ENCODE measurements at places on chromosomes 3 and 15.

- no peak for DNase-seq
Measured at GRCh38 chr3:136351351-136351750, 101.2 kb downstream of the PCCB start.

- no peak for DNase-seq
Measured at GRCh38 chr3:96756516-96756915, 57.9 kb upstream of the EPHA6 start.

- DNase-seq: no peak
Measured at GRCh38 chr3:64331605-64332004, 106.3 kb upstream of the PRICKLE2 start.

DNA sequence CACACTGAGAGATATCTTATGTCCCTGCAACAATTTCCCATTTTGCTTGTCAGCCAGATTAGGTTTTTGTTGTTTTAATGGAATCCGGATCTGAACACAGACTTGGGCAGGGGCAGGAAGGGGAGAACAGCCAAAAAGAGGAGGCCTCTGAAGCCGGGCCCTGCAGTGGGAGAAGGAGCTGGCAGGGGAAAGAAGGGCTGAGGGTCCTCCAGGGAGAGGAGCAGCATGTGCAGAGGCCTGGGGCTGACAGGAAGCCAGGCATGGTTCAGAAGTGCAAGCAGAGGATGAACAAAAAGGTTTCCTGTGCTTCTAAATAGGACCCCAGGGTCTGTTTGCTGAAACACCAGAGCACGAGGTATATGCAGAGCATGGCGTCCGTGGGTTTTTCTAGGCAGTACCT is 49.1 kb upstream of the POMGNT2 start:
- DNase-seq: no peak

DNA sequence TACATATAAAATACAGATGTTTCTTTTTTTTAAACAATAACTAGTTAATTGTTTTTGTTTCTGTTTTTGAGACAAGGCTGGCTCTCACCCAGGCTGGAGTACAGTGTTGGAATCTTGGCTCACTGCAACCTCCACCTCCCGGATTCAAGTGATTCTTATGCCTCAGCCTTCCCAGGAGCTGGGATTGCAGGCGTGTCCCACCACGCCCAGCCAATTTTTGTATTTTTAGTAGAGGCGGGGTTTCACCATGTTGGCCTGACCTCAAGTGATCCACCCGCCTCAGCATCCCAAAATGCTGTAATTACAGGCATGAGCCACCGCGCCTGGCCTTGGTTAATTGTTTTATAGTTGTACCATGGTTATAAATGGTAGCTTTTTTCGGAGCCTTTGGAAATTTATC is 72.3 kb downstream of the PIAS1 start:
- no peak for DNase-seq

DNA sequence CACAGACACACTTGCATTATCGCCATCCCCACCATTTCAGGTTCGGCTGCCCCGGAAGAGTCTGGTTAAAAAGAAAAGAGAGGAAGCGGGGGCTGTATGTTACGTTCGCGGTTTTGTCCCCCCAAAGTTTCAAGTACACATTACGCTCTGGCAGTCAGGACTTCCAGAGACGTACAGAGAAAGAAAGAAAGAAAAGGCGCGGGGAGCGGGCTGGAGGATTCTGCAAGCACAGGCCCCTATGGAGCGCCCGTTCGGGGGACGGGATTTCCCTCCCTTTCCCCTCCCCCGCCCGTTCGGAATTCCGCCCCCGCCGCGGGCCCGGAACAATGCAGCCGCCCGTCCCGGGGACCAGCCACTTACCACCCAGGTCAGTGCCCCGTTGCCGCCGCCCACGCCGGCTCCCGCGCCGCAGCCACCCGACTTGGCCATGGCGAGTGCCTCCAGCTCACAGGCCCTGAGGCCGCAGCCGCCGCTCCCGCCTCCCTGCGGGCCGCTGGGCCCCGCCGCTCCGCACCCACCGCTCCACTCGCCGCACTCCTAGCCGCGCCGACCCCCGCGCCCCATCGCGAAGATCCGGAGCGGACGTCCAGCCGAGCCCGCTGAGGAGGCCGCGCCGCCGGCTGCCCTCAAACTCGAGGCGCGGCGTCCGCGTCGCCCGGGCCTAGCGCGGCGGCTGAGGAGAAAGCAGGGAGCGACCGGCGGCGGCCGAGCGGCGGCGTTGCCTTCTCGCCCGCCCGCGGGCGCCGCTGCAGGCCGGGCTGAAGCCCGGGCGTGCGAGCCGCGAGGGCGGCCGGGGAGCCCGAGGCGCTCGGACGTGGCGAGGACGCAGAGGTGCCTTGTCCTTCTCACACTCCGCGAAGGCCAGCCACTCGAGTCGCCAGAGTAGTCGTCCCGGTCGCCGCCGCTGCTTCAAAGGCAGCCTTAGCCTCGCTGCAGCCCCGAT is 567 bp downstream of the TOP2B start:
- DNase-seq: no peak

- DNase-seq: no peak
Measured at GRCh38 chr15:63504979-63505841, 817 bp downstream of the USP3 start.

DNA sequence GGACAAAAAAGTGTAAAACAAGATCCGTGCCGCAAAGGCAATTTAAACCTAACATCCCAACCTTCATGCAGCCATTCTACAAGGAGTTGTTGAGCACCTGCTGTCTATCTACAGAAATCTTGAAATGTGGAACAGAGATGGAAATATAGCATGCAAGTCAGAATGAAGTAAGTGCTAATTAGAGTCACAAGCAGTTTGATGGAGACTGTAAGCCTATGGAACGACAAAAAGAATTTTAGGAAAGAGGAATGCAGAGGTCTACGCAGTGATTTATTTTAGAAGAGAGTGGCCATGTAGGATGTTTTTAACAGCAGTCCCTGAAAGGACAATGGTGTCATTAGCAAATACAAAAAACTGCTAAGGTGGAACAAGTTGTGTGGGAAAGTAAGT is 851 bp upstream of the DCBLD2 start:
- no peak for DNase-seq

- DNase-seq: no peak
Measured at GRCh38 chr3:24454856-24455255, 39.8 kb downstream of the THRB start.

GRCh38 chr3:157589211-157589610 is 86.0 kb upstream of the VEPH1 start:
- no peak for DNase-seq

- no peak for DNase-seq
Measured at GRCh38 chr3:150203273-150203672, 204.8 kb upstream of the TSC22D2 start.

- no peak for DNase-seq
Measured at GRCh38 chr15:51782357-51782896, 31.0 kb downstream of the TMOD2 start.

DNA sequence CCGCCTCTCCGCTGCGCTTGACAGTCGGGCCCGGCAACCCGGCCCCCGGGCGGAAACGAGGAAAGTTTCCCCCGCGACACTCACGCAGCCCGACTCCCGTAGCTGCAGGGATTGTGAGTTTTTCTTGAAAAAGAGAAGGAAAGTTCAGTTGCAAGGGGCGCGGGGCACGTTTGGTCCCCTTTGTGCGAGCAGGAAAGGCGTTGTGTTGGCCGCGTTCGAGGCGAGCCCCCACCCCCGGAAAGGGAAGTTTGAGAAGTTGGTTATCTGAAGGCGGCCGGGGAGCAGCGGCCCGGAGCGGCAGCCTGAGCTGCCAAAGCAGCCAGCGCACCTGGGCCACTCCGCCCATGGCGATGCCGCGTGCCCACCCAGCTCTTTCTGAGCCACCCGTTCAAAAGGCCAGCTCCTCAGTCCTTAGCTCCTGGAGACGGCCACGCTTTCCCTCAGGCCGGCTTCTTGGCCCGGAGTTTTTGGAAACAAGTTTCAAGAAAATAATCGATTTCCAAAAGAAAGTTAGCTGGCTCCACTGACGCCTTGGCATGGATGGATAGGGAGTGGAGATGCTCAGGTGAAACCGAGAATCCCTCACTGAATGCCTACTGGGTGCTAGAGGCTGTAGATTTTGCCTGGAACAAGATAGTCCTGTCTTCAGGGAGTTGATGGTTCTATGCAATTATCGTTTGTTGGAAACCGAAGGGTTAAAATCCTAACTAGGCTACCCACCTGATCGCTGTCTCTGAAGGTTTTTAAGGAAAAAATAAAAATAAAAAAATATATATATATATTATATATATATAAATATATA is 832 bp downstream of the TGFBR2 start:
- DNase-seq: no peak

- DNase-seq: no peak
Measured at GRCh38 chr3:38003371-38003816, 12.8 kb downstream of the VILL start.

- no peak for DNase-seq
Measured at GRCh38 chr15:28075573-28075972, 23.5 kb downstream of the OCA2 start.

DNA sequence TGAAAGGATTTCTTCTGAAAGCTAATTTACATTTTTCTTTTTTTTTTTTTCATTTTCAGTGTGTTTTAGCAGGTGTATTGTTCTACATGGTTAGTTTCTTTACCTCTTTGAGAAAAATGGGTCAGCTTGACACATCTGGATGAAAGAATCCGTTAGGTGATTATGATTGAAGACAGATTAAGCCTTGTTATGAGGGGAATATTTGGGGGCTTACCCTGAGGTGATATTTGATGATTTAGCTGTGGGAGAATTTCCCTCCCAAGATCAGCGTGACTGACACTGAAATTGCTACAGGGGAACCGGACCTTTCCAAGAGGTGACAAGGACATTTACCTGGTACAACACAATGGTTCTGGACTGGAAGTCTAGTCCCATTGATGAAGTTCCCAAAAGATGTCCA is 147.5 kb downstream of the NFKBIZ start:
- DNase-seq: no peak

- DNase-seq: no peak
Measured at GRCh38 chr3:141426404-141427034, 58.2 kb downstream of the ZBTB38 start.

DNA sequence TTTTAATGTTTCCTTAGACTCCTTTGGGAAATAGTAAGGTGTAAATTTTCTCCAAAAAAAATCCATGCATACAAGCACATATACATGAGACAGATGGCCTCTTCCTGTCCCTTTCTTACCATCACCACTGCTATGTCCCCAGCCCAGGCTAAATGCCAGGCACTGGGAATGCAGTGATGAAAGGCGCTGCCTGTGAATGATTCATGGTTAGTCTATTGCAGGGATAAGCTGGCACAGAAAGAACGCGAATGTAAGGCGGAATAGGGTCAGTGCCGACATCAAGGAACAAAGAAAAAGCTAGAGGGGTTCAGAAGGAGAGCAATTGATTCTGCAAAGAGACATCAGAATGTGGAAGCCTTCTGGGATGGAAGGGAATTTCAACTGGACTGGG is 36.2 kb upstream of the CFAP161 start:
- DNase-seq: no peak

DNA sequence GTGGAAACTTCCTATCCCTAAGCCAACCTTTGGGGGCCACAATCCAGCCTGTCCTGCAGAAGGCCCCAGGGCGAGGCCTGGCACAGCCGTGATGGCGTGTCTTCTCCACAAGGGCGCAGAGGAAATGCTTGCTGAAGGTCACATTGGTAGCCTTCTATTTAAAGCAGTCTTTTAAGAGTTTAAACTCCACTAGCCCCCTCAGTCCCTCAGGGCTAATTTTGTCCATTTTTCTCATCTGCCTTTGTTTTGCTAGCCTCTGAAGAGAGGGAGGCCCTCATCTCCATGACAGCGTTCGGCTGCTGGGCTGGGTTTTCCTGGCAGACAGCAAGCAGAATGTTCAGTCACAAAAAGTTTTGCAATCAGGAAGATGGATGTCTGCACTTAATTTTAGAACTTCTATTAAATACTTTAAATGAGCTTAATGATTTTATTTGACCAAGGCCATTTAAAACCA is 40.8 kb downstream of the RARB start:
- peak; percentile 64 for DNase-seq

DNA sequence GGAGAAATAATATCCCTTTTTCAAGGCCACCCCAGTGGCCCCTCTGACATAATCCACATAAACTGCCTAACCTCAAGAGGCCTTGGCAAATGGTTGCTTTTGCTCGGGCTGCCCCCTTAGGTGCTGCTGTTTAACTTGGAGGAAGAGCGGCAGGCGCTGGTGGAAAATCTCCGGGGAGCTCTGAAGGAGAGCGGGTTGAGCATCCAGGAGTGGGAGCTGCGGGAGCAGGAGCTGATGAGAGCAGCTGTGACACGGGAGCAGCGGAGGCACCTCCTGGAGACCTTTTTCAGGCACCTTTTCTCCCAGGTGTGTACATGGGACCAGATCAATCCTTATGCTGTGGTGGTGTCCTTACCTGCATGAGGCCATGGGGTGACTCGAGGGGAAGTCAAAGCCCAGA is 15.0 kb downstream of the DUOX1 start:
- no peak for DNase-seq

DNA sequence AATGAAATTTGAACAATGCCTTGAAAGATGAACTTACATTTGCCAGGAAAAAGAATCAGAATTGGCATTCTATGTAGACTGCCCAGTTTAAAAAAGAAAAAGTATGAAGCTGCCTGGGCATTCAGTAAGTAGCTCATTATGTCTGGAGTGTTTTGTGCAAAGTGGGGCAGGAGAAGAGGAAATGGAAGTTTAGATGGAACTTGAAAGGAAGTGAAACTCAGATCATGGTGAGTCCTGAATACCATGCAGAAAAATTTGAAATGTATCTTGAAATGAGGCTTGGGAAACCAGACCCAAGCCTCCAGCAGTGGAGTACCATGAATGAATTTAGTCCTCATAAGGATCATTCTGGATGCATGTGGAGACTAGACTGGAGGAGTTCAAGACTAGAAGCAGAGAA is 4.8 kb upstream of the MORC1 start:
- DNase-seq: no peak

DNA sequence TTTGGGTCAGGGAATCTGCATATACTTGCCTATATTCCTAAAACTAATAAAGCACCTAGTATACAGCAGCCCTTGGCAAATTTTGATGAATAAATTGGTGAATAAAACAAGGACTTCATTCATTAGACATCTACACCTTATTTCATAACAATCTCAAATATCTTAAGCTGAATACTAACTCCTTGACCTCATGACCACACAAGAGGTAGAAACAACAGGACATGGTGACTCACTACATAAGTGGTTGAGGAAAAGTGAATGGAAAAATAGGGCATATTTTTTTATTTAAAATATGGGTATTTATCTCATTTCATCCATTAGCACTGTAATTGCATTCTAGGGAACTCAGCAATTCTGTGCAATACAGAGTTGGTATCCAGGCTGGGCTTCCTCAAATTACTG is 7.8 kb upstream of the STAC start:
- no peak for DNase-seq

DNA sequence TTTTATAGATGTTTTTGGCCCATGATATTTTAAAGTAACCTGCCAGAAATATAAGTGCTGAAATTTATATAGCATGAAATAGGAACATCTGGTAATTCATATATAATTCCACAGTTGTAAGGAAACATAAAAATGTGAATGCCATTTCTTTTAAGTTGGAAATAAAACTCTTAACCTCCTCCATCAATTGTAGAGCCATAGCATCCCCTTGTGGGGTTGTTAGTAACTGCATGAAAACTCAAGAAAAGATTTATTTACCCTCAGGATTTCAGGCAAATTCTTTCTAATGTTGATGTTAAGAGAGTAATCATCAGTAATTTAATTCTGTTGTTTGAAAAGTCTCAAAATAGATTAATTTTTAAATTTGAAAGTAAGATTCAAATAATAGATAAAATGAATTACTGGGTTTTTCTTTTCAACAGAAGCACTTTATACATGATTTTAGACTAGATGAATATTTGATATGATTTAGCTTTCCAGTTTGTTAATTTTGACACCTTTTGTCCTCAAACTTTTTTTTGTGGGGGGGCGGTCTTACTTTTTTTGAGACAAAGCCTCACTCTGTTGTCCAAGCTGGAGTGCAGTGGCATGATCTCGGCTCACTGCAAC is 74.7 kb downstream of the RASA2 start:
- no peak for DNase-seq

- DNase-seq: peak; percentile 95
Measured at GRCh38 chr3:10015461-10015904, 10.8 kb upstream of the FANCD2 start.
